AG10803 (cell line): ENCODE measurements at places on chromosomes 11 and 22.

DNA sequence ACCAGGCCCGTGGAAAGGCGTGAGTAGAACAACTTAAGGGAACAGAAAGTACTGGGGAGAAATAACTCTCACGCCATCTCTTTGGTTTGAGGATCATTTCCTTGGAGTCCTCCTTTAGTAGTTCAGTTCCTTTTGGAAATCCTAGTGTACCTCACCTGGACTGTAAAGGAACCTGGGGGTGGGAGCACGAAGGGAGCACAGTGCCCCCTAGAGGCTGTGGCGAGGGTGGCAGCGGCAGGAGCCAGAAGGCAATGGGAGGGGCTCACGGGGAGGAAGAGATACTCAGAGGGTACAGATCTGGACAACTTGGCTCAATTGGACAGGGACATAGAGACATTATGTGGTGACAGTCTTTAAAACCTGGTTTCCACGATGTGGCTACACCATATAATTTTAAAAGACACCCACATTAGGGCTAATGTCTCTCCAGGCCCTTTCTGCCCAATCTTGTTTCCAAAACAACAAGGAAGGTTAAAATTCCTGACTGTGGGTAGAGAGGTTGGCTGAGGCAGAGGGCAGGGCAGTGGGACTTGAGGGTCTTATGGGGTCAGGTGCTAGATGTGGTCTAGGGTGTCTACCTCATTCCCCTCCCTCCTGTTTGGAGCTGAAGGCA, 87.0 kb downstream of the CSNK2A3 start:
- no peak for DNase-seq

DNA sequence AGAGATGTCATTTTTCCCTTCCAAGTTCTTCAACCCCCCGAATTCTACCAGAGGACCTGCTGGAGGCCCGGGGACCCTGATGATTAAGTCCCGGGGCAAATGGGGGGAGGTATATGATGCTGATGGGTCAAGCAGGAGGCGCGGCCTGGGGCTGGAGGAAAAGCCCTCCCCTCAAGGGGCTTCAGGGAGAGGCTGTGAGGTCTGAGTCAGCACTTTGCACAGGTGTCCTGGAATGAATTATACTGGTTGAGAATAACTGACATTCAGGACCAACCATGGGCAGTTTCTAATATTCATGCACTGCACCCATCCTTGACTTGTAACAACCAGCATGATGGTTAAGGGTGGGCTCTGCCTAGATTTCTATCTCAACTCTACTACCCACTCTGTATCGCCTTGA, 146.8 kb upstream of the SYT13 start:
- DNase-seq: no peak

GRCh38 chr11:69705901-69706787, 2.3 kb upstream of the FGF19 start:
- DNase-seq: no peak

DNA sequence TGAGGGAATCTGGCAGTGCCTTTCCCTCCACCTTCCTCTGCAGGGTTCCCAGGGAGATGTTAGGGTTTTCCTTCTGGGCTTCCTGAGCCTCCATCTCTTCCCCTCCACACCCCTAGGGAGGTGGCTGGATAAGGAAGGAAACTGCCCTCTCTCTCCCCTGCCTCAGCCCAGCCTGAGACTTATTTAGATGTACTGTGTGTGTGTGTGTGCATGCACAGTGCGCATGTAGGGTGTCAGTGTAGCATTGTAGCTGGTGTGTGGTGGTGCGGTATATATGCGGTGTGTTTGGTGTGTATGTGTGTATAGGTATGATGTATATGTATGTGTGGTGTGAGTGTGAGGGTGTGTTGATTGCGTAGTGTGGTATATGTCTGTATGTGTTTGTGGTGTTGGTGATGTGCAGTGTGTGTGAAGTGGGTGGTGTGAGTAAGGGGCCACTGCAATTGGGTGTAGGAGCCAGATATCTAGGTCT, 1.5 kb downstream of the FXYD6 start:
- DNase-seq: no peak
